CD4-positive, CD25-positive, alpha-beta regulatory T cell (primary cell): ENCODE measurements at places on chromosomes 12 and 14. TPM values are rescaled to one million over a fixed set of nuclear protein-coding genes. Genes with fewer than 3 reads are reported as not detected.
A peak's percentile ranks its signal among the peaks of the same experiment; 100 is the strongest.

Gene EAPP
- total RNA-seq = 86.0 TPM

Gene C3AR1
- 2.7 TPM for total RNA-seq

DNA sequence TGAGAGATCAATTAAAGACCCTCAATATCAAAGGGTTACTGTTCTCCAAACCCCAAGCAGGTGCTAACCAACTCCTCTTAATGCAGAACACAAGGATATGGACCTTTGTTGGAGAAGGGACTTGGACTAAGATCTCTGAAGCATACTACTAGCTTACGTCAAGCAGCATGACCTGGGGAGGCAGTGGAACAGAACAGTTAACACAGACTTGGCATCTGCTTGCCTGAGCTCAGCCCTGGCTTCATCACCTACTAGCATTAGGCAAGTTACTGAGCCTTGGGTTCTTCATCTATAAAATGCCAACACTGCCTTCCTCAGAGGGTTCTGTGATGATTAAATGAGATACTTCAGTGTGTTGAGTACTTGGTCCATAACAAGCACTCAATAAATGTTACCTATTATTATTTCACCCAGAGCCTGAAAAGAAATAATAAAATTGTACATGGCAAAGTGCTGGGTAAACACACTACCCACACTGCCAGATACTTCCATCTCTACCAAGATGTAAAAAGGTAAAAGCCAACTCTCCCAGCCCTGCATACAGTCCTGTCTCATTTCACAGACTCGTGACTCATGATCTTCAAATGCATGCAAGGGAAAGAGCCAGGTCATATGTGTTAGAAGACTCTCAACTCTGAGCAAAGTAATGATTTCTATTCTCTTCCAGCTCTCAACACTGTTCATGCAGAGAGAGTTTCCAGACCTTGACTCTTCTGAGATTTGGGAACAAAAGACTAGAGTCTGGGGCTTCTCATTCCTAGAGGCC lies 39.7 kb downstream of the FMNL3 start:
- DNase-seq = no peak

- no peak for DNase-seq
Measured at GRCh38 chr14:57834961-57835360, 30.9 kb downstream of the SLC35F4 start.

Gene EPYC
- total RNA-seq = not detected

GRCh38 chr12:120369603-120370342 lies 809 bp upstream of the MSI1 start:
- no peak for DNase-seq

Gene SERPINA10
- not detected for total RNA-seq

- DNase-seq = peak; percentile 38
Measured at GRCh38 chr12:96198965-96199364, 4.8 kb downstream of the ELK3 start.

DNA sequence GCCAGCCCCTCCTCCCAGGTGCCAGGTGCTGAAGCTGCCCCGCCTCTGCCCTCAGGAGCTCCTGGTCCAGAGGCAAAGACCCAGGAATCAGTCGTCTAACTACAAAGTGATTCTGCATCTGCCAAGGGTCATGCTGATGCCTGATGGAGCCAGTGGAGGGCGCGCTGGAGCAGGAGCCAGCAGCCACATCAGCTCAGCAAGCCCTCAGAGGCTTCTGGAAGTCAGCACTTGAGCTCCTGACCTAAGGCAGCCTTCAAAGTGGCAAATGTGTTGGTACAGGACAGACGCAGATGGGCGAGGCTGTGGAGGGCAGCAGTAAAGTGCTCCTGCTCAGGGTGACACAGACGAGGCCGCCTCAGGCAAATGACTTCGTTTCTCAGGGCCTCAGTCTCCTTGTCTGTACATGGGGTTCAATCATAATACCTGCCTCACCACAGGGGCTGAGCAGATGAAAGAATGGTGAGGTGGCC lies 10.9 kb downstream of the C12orf43 start:
- DNase-seq = peak; percentile 66

DNA sequence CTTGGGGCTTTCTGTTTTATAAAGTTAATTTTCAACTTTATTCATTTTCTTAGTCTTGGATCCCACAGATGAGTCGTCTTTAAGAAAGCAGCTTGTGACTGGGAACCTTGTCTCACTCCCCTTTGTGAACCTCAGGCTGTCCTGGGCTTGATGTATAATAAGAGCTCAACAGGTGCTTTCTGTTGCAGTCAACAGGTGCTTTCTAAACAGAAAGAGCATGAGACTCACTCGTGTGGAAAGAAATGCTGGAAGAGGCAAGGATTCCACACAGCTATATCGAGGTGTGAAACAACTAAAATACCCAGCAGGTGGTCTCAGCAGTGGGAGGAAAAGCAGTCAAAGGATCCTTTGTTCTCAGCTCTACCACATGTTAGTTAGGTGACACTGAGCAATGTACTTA lies 398.9 kb downstream of the EGLN3 start:
- DNase-seq = no peak

DNA sequence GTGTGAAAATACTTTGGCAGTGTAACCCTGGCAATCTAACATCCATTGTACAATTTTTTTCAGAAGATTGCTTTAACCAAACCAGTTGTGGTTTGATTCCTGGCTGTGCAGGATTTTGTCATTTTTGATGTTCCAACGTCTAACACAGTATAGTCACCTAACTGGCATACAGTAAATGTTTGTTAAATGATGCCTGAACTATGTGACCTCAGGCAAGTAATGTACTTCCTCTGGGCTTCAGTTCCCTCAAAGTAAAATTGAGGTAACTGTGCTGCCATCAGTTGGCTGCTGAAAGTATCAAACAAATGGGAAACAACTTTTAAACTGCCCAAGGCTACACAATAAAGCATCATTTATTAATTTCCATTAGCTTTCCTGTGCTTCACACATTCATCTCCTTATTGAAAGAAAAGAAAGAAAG lies 4.3 kb downstream of the TM7SF3 start:
- peak; percentile 29 for DNase-seq

Gene CLEC12A
- total RNA-seq = not detected

GRCh38 chr14:39469094-39469710 lies 37.0 kb upstream of the FBXO33 start:
- DNase-seq = peak; percentile 22

DNA sequence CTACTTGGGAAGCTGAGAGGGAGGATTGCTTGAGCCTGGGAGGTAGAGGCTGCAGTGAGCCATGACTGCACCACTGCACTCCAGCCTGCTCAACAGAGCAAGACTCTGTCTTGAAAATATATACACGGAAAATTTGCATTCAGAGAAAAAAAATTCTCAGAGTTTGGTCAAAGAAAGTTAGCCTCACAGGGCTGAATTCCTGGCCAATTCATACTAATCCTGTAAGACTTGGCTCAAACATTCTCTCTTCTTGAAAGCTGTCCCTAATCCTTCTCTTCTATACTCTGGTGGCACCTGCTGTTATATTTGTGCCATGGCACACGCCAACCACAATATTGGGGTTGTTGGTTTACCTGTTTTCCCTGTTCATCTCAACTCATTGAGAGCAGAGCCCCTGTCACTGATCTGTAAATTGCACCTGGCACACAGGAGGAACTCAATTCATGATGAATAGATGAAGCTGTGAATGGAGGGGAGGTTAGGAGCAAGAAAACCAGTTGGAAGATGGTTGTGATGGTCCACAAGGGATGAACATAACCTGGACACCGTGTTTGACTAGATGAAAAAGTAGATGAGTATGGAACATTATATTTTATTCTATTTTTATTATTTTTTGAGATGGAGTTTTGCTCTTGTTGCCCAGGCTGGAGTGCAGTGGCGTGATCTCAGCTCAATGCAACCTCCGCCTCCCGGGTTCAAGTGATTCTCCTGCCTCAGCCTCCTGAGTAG lies 36.8 kb upstream of the SPTSSA start:
- no peak for DNase-seq

Gene RTN1
- 0.42 TPM for total RNA-seq

Gene C1S
- total RNA-seq = 5.7 TPM

DNA sequence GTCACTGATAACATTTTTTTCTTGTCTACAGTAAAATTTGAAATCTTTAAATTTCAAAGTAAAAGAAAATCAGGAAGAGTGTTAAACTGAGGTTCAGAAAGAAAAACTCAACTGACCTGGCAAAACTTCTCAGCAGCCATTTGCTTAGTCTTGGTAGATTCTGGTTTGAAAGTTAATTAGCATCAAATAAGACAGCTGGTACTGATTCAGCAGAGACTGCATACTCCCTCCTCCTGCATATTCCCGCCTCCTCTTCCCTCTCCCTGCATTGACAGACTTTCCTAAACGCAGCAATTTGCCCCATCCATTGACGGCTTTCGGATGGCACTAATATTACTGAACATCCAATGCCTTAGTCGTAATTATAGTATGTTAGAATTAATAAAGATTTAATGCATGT lies 520.8 kb downstream of the FLRT2 start:
- no peak for DNase-seq

DNA sequence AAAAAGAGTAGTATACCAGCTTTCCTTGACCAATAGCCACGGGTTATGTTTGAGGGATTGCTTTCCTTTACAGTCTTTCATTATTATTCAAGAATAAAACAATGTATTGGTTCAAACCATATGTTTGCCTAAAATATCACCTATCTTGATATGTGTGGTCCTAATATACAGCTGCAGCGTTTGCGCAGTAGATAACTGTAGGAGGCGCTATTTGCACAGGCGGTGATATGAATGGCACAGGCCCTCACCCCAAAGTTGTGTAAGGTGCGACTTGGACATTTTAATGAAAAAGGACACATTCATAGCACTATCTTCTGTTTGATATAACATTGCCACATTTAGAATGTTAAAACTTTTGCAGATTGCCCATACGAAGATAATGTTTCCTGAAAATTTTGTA lies 298.4 kb downstream of the TRHDE start:
- no peak for DNase-seq

Gene NKX2-1
- not detected for total RNA-seq

DNA sequence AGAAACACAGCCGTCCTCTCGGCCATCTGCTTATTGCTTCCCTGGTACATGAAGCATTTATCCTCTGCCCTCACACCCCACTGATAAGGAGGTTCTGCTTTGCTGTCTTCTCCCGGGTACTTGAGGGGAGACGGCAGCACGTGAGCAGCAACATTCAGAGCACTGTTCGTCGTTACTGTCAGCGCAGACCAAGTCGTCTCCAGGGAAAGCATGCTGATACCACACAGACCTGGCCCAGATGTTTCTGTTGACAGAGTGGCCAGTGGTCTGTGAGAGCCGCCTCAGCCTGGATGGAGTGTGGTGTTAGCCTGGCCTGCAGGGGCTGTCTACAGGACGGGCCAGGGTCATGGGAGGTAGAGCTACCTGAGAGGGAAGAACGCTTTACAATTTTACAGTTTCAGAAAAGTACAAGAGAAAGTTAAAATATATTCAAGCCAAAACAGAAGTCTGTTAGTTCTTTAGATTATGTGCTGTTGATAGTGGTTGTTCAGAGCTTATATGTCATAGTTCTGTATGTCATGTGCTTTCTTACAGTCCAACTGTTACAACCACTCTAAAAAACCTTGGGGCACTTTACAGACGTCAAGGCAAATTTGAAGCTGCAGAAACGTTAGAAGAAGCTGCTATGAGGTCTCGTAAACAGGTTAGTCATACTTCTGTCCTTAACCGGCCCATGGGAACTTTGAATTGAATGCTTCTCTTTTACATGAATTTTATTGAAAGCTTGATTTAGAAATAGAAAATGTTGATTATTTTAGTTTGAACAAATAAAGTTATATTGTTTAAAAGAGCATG lies 38.2 kb downstream of the XRCC3 start:
- no peak for DNase-seq

DNA sequence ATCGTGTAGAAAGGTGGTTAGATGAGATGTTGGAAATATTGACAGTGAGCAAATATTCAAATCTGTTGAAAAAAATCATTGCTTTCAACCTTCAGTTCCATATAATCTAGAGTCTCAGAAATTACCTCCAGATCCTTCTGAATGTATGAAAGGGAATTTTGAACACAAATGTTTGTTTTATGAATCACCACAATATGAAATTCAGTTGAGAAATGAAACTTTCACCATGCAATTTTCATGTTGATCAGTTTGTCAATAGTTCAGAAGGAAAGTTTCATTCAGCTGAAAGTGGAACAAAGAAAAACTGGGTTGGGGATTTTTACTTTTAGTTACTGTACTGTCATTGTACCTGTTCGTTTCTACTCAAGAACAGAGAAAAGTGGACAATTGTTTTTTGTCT lies 953.6 kb downstream of the SLC6A15 start:
- DNase-seq = no peak

DNA sequence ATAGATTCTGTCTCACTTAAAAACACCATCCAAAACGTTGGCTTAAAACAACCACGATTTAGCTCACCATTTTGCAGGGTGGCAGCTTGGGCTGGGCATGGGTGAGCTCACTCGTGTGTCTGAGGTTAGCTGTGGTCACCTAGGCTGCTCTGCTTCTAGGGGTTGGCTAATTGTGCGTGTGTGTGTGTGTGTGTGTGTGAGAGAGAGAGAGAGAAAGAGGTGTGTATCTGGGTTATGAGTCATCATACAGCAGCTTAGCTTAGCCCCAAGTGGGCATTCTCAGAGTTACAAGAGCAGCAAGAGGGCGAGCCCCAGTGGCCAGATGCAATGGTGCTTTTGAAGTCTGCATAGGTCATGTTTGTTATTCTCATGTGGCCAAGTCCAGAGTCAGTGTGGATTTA lies 6.0 kb downstream of the FBXW8 start:
- DNase-seq = no peak

Gene MFAP5
- not detected for total RNA-seq

Gene CEP290
- total RNA-seq = 16.7 TPM

DNA sequence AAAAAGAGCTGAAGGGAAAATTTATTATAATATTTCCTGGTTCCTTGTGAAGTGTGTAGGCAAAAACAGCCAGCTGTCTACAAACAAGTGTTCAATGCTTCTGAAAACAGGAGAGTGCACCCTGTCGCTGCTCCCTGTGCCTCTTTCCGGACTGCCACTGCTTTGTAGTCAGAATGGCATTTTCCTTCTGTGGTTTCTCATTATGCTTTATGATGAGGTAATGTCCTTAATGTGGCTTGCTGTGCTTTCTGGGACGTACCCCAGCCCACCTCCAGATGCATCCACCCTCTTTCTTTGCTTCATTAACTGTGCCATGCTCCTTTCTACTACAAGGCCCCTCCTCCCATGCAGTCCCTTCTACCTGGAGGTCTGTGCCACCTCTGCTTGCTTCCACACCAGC lies 148.1 kb downstream of the SYT1 start:
- no peak for DNase-seq

GRCh38 chr14:105258846-105259245 lies 10.5 kb downstream of the BTBD6 start:
- DNase-seq = no peak

Gene IFNG
- 15.0 TPM for total RNA-seq

Gene COPZ1
- total RNA-seq = 65.3 TPM

Gene GDF3
- not detected for total RNA-seq

Gene BHLHE41
- not detected for total RNA-seq

DNA sequence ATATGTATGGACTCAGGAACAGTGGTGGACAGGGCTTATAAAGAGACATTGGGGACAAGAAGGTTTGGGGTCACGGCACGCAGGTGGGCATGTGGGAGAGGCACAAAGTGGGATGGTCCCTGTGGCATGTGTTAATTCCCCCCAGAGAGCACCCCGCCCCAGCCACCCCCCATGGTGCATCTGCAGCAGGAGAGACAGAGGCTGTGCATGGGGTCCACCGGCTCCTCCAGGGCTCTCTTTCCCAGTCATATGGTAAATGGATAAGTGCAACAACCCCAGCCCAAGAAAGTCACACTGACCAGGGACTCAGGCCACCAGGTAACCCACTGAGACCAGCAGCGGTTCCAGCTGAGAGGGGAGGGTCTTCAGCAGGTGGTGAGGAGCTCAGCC lies 242.1 kb downstream of the BCL11B start:
- DNase-seq = no peak
